ENCODE measurements at places on chromosomes 7 and 10.
A peak's percentile ranks its signal among the peaks of the same experiment; 100 is the strongest.

- no peak for DNase-seq
These were observed 41.9 kb downstream of the RBM20 start for GRCh38 chr10:110686047-110686446.

GRCh38 chr10:97459933-97460332 is 14.0 kb downstream of the ZDHHC16 start:
- no peak for DNase-seq

GRCh38 chr7:136039577-136040345 is 62.6 kb upstream of the MTPN start:
- DNase-seq: no peak

DNA sequence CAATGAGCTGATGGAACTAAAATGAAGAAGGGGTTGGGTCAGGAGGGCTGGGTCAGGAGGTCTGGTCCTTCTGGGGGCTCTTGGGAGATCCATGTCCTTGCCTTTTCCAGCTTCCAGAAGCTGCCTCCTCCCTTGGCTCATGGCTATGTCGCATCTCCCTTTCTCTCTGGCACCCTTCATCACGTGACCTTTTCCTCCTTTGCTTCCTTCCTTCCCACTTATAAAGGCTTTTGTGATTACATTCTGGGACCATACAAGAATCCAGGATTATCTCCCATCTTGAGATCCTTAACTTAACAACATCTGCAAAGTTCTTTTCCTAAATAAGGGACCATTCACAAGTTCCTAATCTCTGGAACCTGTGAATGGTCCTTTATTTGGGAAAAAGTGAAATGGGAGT is 290.2 kb downstream of the GALNT17 start:
- DNase-seq: no peak

GRCh38 chr7:370259-370625 is 80.3 kb downstream of the FOXL3 start:
- no peak for DNase-seq

GRCh38 chr7:116097365-116098009 is 66.9 kb upstream of the TFEC start:
- no peak for DNase-seq

GRCh38 chr10:7046615-7047014 is 364.2 kb downstream of the SFMBT2 start:
- no peak for DNase-seq

DNA sequence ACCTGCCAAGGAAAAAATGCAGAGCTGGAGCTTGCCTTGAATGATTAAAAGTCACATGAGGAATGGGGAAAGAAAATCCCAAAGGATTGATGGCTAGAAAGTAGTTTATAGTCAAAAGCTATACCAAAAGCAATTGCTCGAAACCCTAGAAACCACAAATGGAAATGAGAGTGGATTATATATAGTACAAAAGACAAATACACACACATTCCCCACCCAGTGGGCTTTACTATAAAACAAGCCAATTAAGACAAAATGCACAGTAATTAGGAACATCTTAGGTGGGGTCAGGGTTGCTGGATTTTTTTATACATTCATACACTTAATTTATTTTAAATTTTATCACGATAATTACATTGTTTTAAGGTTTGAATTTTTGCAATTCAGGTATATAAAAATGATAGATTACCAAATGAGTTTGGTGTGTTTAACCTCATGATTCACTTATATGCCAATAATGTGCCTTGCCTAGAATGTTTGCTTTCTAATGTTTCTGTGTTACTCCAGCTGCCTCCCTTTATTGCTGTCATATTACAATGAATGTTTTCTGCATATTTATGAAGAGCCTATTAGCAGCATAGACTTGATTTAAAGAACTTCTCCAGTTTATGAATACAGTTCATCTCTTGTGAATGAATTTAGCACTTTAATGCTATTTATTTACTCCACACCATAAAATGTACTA is 421.3 kb downstream of the EXOC4 start:
- no peak for DNase-seq

- no peak for DNase-seq
These were observed 142.1 kb downstream of the STK31 start for GRCh38 chr7:23852135-23852534.

DNA sequence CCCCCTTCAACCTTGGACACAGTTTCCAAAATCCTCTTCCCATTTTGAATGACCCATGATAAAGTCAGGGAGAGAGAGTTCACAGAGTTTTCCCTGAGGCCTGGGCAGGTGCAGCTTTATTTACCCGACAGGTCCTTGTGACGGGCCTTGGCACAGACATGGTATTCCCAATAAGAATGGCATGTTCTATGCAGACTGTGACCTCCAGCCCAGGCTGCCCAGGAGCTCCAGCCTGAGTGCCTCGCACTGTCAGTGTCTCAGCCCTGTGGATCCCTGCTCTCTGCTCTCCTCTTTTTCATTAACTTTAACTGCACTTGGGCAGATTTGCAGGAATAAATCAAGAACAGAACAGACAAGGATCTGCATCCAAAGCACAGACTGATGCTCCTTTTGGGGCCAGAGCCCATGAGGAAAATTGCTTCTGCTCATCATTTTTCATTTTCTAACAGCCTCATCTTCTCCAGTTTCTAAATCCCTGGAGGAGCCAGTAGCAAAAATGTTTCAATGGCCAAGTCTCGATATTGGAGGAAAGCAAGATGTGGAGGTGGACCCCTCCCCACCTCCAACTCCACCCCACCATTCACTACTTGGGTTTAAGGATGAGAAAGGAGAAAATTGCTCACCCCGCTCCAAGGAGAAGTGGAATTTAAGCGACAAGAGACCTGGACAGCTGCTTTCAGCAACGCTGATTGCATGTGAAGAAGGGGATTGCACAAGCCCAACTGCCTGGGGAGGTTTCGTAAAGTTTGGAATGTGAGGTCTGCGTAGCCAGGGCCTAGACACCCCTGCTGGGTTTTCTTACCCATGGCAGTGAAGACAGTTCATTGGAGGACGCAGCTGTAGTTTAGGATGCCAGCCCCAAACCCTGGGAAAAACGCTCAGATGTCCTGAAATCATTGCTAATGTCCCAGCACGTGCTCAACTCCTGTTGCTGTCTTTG is 225.9 kb downstream of the WDR11 start:
- DNase-seq: peak; percentile 41

GRCh38 chr10:52780391-52781155 is 8.0 kb upstream of the MBL2 start:
- no peak for DNase-seq

DNA sequence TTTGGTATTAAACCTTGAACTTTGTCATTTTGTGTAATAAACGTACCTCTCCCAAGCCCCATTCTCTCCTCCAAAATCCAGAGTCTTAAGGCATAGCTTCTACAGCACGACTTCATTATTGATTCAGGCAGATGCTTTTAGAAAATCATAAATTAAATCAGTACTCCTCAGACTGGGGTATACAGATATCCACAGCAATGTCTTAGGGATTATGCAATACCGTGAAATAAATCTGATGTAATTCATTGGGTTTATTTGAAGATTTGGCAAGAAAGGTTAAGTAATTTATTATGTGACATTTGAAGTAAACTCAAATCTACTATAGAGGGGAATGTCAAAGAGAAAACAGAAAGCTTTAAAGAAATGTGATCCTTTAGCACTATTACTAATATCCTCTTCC is 246.1 kb upstream of the PLXDC2 start:
- no peak for DNase-seq

- DNase-seq: no peak
These were observed 65.6 kb upstream of the FAM171A1 start for GRCh38 chr10:15436696-15437095.

DNA sequence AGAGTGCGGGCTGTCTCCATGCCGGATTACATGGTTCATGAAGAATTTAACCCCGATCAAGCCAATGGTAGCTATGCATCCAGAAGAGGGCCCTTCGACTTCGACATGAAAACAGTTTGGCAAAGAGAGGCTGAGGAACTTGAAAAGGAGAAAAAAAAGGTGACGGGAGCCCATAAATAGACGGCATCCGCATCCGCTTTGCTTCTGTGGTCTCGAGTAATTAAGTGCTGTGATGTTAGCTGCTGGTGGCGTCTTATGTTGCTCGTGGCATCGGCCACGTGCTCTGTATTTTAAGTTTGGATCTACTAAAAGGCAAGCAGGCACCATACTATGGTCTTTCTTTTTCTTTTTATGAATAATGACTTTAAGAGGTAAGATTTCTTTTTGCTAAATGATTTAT is 11.1 kb downstream of the C7orf57 start:
- no peak for DNase-seq

GRCh38 chr7:2515424-2516193 is 4.0 kb upstream of the LFNG start:
- DNase-seq: no peak

GRCh38 chr10:101613646-101614045 is 25.5 kb downstream of the DPCD start:
- no peak for DNase-seq

DNA sequence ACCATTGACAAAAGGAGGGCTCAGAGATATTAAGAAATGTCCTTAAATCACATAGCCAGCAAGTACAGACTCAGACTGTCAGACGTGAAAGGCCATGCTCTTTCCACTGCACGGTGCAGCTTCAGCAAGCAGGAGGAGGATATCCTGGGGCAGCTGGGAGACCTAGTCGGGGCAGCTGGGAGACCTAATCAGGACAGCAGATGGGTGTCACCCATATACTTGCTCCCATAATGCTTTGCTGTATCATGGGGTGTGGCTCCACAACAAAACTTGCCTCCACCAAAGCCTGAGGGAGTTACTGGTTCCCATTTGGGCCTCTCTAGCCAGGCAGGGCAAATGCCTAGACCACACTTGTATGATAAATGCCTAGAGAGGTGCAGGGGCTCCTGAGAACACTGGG is 55.4 kb downstream of the GRID1 start:
- DNase-seq: no peak

DNA sequence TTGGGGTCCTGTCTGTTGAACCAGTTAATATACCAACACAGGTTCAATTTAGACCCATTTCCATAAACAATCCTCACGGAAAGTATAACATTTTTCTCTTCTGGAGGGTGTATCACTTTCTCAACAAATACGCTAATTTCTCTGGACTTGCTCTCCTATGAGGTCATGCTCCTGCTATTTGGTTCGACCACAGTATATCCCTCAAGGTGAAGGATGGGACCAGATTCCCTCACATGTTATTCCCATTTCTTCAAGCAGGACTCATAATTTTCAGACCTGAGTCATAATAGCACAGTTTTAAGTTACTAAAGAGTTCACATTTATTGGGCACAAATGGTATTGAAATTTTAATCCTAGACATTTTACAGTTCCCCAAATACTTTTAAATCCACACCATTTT is 57.2 kb downstream of the ADAM12 start:
- no peak for DNase-seq

- DNase-seq: no peak
These were observed 68.6 kb upstream of the KMT2C start for GRCh38 chr7:152504367-152504766.

- DNase-seq: no peak
These were observed 891.9 kb upstream of the MBL2 start for GRCh38 chr10:53664282-53665019.

DNA sequence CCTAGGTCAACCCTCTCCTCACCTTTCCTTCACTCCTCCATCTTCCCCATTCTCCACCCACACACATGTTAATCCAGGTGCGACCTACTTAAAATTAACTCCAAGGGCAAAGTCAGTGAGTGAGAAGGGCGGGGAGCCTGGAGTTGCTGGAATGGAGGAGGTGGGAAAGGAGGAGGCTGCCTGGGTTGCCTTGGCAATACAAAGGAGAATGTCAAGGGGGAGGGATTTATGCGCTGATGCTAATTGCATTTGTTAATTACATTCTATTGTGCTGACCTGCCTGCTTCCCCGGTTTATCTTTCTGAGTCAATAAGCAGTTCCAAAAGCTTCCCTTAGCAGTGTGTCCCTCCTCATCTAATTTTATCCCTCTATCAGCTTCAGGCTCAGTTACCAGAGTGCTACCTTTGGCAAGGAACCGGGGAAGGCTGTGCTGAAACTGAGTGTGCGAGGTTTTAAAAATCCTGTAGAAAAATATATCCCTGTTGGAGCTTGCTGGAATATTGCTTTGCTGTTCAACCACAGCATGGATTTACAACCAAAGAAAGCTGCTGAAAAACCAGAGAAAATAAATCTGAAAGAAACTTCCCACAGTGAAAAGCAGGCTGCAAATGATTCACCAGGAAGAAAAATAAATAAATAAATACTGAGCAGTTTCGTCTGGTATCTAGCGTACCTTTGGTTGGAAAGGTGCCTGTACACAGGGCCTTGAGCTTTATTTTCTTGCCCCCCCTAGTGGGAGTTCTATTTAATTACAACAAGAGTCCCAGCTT is 113.2 kb upstream of the DGKB start:
- DNase-seq: peak; percentile 78

DNA sequence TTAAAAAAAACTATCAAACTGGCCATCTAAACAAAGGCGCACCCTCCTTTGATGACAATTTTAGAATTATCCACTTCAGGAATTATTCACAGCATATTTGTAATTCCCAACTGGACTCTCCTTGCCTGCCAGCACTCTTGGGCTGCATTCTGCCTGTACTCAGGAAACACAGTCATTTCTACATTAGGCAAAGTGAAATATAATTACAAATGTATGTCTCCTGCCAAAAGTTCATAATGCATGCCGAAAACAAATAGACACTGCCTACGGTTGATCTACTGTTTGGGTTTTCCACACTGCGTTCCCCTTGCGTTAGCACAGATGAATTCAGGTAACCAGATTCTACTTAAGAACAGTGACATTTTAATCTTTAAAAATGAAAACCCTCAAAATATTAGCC is 1.9 kb downstream of the HGF start:
- peak; percentile 84 for DNase-seq

DNA sequence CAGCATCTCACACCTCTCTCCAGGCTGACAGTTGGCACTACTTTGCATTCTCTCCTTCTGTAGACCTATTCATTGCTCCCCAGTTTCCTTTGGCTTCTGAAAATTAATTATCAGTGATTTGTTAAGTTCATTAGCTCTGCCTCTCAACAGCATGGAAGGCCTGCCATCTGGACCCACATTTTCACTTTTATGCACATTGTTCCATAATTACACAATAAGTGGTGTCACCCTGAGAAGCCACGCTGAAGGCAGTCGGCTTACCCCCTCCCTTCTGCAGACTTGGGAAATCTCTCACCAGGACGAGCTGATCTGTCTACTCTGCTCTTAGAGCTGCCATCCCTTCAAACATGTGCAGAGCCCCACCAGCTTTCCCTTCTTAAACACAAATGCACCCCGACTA is 64.7 kb downstream of the SLIT1 start:
- DNase-seq: no peak

DNA sequence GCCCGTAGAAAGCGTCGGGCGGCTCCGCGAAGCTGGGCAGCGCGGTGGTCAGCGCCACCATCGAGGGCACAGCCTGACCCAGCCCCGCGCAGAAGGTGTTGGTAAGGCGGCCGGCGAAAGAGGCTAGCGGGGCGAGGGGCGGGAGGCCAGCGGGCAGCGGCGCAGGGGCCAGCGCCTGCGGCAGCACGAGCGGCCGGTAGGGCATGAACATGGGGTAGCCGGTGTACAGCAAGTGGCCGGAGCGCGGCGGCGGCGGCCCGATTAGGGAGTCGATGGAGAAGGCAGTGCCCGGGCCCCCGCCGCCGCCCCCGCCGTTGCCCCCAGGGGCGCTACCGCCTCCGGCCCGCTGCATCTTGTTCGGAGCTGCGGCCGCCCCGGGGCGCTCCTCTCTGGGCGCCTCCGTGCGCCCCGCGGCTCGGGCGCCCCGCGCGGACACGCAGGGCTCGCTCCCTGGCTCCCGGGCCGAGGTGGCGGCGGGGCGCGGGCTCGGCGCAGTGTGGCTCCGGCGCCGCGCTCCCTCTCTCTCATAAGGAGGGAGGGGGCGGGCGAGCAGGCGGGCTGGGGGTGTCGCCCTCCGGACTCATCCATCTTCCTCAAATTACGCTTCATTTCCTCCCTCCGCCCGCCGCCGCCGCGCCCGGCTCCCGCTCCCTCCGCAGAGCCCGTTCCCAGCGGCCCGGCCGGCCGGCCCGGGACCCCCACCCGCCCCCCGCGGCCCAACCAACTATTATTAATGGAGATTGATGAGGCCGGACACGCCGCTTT is at the start of gene GBX1:
TSS of gene GBX1 (minus strand) at position 498 of the 765 bp plus-strand sequence. CDS start at position 352, 146 bp downstream.
- no peak for DNase-seq

All from NCI-H446 treated with DMSO at 0.1 percent for 48 hours (cell line).